ENCODE measurements at places on chromosomes 3 and 15. TPM values are rescaled to one million over a fixed set of nuclear protein-coding genes. Genes with fewer than 3 reads are reported as not detected.

GRCh38 chr3:190130037-190130436 is 9.3 kb upstream of the P3H2 start:
- no peak for DNase-seq

The PRICKLE2 gene
- 19.3 TPM for polyA plus RNA-seq

DNA sequence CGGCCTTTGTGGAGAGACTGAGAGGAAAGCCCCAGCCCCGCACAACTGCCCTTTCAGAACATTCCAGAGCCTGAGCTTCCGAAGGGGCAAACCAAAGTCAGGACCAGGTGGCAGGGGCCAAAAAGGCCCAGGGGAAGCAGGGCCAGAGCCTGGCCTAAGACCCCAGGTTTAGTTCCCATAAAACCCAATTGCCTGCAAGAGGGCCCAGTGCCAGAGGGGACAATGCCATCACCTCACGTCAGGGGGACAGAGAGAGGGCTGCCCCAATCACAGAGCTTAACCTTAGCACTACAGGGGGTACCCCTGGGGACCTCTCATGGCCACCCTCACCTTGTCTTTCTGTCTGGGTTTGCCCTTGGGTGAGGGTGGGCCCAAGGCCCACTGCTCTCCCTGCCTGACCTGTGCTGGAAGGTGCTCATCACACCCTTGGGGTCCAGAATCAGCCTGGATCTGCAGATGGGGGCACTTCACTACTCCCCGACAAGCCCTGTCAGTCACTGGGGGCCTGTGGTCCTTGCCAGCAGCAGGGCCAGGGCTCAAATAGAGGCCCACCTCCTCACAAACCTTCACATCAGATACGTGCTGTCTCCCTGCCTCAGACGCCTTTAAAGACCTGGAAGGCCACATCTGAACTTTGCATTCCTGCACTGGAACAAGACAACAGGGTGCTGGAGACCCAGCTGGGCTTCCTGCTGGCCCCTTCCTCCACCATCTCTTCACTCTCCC is 3.8 kb downstream of the CALML4 start:
- DNase-seq: no peak

DNA sequence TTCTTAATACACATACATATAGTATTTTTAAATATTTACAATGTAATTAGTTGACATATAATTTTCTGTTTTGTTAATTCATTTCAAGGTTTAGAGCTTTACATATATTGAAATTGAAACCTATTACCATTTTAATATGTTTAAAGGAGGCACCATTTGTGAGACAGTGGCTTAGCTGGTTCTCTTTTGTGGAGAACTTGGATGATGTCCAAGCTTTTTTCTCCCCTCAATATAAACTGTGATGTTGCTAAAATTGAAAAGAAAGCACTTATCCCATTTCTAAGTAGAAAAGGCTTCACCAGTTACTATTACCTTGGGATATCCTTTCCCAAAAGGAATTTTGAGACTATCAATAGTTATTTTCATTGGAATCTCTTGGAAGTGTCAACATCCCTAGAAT is 707.2 kb downstream of the NTRK3 start:
- no peak for DNase-seq

GRCh38 chr3:122679085-122679881 is 1.4 kb upstream of the PARP14 start:
- peak; percentile 59 for DNase-seq

GRCh38 chr3:127192576-127193232 is at the start of gene PRR23E:
PRR23E (plus strand) TSS chr3:127193131; CDS start chr3:127196686, 3,555 bp downstream.
- DNase-seq: no peak

DNA sequence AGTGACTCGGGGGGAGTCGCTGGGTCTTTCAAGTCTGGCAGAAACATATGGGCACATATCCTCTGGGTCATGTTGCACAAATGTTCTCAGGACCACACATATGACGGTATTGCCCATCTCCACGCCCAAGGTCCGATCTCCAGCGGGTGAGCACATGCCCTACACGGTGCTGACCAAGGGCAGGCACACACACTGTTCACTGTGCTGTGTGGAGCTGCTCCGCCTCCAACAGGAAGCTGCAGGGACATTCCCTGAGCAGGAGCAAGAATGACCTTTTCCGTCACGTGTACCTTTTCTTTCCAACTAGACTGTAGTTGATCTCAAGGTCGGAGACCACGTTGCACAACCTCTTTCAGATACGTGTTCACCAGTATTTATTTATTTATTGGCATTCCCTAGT is 41.7 kb upstream of the B3GNT5 start:
- no peak for DNase-seq

The CX3CR1 gene
- 6.1 TPM for polyA plus RNA-seq

DNA sequence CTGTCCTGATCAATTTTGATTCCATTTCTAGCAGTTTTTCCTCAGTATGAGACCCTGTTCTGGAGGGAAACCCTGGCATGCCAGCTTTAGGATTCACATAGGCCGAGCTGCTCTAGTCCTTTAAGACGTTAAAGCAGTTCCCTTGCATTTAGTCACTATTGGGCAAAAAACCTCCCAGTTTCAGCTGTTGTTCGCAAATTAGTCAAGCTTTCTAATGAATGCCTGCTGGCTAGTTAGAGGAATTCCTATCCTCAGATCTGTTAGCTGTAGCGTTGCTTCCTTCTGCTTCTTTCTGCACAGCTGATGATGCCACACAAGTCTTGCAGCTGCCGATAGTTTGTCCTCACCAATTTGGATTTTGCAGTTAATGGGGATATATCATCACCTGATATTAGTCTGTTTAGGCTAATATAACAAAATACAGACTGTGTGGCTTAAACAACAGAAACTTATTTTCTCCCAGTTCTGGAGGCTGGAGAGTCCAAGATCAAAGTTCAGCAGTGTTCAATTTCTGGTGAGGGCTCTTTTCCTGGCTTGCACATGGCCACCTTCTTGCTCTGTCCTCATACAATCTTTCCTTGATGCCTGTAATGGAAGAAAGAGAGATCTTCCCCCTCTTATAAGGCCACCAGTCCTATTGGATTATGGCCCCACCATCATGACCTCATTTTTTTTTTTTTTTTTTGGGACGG is 7.5 kb upstream of the UBL7 start:
- DNase-seq: no peak

The IL17RD gene
- 55.1 TPM for polyA plus RNA-seq

- no peak for DNase-seq
Observed at GRCh38 chr15:57377478-57377847, 1.2 kb downstream of the CGNL1 start.

DNA sequence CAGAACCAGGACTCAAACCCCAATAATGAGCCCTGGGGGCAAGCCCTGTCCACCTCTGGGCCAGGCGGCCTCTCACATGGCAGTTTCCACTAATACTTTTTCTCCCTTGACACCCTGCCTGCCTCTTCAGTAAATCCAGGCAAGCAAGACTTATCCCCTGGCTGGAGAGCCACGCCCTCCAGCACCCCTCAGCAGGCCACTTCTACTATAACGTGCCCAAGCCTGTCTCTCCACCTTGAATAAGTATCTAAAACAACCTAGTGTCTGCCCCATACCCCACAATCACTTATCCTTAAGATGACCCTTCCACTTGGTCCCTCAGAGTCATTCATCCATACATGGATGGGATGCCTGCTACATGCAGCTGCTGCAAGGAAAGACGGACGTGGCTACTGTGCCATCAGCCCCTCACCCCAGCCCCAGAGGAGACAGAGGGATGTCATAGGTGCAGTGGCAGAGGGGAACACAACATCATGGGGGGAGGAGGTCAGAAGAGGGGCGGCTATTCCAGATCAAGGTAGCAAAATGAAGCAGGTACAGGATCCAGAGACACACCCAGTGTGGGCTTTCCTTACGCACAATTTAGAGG is 63.4 kb downstream of the LRIG1 start:
- no peak for DNase-seq

The TMCO5A gene
- polyA plus RNA-seq: not detected

GRCh38 chr3:149401212-149401925 is 23.9 kb upstream of the TM4SF1 start:
- DNase-seq: no peak

DNA sequence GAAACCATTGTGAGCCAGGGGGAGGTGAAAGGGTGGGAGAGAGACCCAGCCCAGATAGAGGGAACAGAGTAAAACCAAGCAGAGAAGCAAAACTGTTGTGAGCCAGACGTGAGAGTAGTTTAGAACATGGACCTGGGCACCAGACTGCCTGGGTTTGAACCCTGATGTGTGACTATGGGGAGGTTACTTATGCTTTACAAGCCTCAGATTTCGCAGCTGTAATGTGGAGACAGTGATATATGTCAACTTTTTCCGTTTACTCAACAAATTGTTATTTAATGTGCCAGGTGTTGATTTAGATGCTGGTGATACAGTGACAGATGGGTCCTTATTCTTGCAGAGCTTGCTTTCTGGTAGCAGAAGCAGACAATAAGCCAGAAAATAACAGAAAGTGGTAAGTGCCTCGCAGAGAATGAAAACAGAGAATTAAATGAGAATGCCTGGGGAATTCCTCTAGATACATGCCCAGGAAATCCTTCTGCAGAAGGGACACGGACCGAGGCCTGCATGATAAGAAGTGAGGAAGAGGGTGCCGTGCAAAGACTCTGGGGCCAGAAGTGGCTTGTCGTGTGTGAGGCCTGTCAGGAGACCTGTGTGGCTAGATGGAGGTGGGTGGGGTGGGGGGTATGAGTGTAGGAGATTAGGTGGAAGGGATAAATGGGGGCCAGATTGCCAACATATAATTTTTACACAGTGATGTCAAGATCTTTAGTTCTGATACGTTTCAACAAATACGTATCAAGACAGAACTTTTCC is 15.0 kb downstream of the KAT2B start:
- DNase-seq: no peak

DNA sequence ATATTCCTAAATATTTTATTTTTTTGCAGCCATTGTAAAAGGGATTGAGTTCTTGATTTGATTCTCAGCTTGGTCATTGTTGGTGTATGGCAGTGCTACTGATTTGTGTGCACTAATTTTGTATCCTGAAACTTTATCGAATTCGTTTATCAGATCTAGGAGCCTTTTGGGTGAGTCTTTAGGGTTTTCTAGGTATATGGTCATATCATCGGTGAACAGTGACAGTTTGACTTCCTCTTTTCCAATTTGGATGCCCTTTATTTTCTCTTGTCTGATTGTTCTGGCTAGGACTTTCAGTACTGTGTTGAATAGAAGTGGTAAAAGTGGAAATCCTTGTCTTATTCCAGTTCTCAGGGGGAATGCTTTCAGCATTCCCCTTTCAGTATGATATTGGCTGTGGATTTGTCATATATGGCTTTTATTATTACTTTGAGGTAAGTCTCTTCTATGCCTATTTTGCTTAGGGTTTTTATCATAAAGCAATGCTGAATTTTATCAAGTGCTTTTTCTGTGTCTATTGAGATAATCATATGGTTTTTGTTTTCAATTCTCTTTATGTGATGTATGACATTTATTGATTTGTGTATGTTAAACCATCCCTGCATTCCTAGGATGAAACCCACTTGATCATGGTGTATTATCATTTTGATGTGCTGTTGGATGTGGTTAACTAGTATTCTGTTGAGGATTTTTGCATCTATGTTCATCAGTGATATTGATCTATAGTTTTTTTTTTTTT is 11.4 kb upstream of the SLC9A9 start:
- no peak for DNase-seq

DNA sequence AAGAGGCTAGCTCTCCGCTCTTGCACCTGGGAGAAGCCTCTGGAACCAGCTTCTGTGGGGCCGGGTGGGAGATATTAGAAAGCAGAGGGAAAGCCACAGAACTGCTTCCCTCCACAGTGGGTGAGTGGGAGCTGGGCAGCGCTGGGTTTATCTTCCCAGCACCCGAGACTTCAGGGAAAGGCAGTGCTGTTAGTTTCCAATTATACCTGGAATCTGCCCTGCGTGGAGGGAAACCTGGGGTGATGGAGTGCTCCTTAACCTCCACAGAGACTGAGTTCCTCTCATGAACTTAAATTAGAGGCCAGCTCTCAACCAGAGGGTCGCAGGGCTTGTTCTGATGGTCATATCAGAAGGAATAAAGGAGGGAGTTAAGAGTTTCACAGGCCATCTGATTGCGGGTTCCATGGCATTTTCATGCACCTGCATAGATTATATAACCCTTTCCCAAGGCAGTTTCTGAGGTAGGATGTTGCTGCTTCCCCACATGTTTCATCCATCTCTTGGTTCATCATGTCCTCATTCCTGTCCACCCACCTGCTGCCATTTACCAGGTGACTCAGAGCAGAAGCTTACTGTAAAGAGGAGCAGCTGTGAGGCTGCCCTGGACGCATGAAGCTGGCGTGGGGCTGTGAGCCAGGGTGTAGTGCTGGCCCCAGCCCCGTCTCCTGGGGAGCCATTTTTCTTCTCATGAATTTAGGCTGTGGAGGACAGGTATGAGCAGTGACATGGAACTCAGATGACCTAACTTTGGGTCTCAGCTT is 42.5 kb downstream of the CA12 start:
- no peak for DNase-seq

GRCh38 chr3:160374472-160374871 is 24.6 kb downstream of the IFT80 start:
- DNase-seq: no peak

GRCh38 chr15:28888900-28889299 is 3.1 kb downstream of the APBA2 start:
- DNase-seq: no peak

DNA sequence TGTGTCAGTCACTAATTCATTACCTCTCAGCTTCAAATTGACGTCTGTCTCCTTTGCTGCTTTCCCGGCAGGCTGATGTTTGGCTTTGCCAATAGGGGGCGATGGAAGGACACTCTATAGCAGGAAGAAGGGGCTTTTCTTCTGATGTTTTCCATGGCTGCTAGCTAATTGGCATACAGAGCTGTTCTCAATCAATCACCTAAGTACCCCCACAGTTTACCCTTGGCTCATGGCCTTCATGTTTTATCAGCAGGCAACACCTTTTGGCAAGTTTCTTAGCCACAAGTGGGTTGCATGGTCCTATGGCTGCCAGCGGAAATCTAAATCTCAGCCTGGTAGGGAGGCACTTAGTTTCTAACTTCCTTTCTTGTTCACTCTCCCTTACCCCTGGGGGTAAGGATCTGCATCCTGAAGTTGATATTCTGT is 45.0 kb downstream of the ESYT3 start:
- peak; percentile 14 for DNase-seq

DNA sequence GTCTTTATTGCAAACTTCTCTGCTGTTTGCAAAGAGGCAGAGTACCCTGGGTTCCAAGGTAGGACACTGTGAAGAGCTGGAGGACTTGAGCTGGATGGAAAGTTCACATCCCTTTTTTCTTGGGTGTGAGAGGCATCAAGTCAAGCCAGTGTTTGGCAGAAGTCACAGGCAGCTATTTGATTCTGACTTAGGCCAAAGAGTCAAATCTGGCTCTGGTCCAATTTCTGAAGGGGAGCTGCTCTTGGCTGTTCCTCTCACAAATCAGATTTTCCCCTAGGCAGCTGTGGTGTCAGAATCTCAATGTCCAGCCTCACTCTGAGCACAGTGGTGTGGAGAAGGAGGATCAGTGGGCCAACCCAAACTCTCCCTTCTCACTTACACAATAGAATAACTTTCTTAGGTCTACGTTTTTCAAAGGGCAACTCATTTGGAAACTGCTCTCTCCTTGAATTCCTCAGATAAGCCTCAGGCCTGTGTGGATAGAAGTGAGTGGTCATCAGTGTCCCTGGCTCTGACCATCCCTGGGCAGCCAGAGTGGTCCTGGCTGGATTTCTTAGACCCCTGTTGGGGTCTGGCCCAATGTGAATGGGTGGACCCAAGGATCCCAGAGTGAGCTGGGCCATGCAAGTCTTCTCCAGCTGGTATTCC is 18.2 kb upstream of the AMOTL2 start:
- no peak for DNase-seq

- no peak for DNase-seq
Observed at GRCh38 chr3:95539950-95540483, 1274.4 kb upstream of the EPHA6 start.

The ZNF502 gene
- 14.7 TPM for polyA plus RNA-seq

The NANOGP8 gene
- not detected for polyA plus RNA-seq

The CPEB1 gene
- polyA plus RNA-seq: 1.7 TPM
